Activated effector memory CD4-positive, alpha-beta T cell treated with anti-CD3 and anti-CD28 coated beads, Interleukin-2, amount 50 U/mL, for 16 hours (primary cell): ENCODE measurements at places on chromosomes 11 and 22.
A peak's percentile ranks its signal among the peaks of the same experiment; 100 is the strongest.

DNA sequence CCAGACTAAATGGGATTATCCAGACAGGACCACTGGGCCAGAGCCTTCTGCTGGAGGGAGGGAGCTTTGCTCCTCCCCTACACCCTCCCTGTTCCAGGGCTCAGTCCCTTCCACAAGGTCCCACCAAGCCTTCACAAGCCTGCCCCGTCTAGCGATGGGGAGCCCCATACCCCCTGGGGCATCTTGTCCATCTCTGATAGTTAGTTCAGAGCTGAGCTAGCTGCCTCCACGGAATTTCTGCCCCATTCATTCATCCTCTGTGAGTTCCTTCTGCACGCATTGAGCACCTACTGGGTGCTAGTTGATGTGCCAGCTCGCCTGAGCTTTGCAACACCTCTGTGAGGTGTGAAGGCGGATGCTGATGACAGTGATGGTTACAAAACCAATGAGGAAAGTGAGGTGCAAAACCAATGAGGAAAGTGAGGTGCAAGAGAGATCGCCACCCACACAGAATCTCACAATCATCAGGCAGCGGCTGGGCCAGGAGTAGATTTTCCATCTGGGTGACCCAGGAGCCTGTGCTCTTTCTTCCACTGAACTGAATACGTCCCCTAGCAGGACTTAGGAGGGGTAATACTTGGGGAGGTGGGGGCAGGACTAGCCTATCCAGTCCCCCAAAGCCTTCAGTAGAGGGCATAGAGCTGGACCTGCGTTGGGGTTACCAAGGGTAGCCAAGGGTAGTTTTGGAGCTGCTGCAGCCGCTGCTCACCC, 21.5 kb upstream of the CBX7 start:
- DNase-seq = peak; percentile 65

DNA sequence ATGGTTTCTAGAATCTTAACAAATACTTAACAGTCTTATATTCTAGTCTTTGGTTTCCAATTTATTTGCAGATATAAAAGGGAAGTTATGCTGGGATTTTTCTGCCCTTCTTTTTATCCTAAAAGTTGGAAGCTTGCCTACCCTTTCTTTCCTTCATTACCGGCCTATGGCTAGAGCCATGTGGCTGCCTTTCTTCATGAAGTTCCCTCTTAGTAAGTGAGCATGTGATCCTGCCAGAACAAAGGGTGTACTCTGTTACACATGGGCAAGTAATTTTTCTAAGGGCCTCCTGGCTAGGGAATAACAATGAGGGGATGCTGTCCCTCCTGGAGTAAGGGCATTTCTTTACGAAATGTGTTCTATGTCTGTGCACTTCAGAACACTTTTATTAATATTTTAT, 252.1 kb upstream of the PITPNB start:
- no peak for DNase-seq

- DNase-seq = no peak
These were observed 1.4 kb downstream of the B3GNT6 start for GRCh38 chr11:77035580-77035979.

- peak; percentile 58 for DNase-seq
These were observed at the start of gene MUC5B for GRCh38 chr11:1222491-1223345. Gene MUC5B, plus strand, starts transcription at chr11:1223066. Its CDS starts 58 bp downstream, at chr11:1223124.

- DNase-seq = no peak
These were observed 27.5 kb downstream of the LARGE2 start for GRCh38 chr11:45949992-45950407.
